ENCODE measurements at places on chromosomes 12 and 14.
A peak's percentile ranks its signal among the peaks of the same experiment; 100 is the strongest.

DNA sequence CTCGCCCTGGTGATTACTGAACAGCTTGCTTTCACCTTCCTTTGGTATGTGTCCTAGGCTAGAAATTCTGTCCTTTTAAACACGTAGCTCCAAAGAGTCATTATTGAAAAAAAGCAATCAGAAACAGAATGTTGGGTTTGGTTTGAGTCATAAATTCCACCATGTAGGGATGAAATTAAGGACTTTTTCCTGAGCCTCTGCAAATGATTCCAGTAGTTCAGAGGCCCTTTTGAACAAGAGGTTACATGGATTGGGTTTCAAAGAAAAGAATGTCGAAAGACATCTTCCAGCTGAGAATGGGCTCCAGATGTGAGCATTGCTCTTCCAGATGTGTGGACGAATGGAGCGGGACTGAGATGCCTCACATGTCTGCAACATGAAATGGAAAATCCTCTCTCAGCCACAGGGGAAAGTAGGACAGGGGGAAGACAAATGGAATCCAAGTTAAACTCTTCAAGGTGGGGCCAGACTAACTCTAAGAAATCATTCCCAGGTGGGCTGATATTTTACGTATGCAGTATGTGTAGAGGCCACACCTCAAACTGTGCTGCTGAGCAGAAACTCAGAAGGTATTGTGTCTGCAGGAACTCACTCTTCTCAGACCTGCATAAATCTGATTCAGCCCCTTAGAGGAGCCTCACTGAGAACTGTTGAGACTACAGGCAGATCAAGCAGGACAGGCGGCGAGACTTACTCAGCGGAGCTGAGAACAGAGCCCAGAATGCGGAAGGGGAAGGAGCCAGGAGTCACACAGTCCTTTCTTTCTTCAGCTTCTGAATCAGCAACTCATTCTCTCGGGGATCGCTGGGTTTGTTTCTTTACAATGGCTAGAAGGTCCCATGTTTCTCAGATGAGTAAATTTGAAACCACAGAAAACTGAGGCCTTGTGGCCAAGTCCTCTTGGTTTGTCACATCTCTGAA, 23.3 kb upstream of the EMP1 start:
- peak; percentile 67 for DNase-seq

- no peak for DNase-seq
These were observed 466.9 kb upstream of the RGS6 start for GRCh38 chr14:71465316-71465715.

DNA sequence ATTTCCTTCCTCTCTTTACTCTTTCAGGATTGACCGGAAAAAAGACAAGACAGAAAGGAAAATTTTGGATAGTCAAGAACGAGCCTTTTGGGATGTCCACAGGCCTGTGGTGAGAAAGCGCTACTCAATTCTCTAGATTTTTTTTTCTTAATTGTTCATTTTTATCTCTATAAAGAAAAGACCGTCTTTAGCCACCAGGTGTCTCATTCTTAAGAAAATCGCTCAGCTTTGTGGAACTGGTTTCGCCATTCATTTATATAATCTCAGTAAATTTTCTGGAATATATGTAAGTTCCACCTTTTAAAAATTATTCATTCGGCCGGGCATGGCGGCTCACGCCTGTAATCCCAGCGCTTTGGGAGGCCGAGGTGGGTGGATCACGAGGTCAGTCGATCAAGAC, 421.1 kb downstream of the DPF3 start:
- DNase-seq = no peak

- no peak for DNase-seq
These were observed 112.0 kb downstream of the ANO6 start for GRCh38 chr12:45327823-45328383.

GRCh38 chr12:132380641-132381040, 51.3 kb upstream of the GALNT9 start:
- no peak for DNase-seq

DNA sequence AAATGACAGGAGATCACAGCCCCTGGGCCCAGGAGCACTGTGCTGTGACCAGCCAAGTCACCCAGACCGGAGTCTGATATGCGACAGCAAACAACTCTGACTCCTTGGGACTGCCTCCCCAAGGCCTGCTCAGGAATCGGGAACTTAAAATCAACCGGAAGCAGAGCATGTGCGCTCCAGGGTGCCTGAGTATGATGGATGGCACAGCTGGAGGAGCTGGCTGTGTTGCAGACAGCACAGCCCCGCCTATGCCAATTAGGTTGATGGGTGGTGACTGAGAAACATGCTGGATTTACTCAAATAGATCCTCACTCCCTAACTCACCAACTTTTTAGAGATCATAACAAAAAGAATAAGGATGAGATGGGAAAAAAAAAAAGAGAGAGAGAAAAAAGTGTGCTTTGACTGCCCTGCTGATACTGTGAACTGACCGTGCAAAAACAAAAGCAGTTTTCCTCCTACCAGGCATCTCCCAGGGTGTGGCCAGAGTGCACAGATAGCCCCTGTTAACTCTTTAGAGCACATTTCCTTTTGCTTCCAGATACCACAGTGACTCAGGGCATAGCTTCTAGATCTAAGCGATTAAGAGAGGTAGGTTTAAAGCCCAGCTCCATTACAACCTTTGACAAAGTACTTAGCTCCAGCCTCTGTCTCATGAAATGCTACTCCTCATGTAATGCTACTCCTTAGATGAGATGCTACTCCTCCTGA, 27.4 kb upstream of the STON2 start:
- no peak for DNase-seq

GRCh38 chr12:11786638-11787365, 137.3 kb downstream of the ETV6 start:
- no peak for DNase-seq

- peak; percentile 72 for DNase-seq
These were observed 1.5 kb upstream of the EFS start for GRCh38 chr14:23366426-23366921.

DNA sequence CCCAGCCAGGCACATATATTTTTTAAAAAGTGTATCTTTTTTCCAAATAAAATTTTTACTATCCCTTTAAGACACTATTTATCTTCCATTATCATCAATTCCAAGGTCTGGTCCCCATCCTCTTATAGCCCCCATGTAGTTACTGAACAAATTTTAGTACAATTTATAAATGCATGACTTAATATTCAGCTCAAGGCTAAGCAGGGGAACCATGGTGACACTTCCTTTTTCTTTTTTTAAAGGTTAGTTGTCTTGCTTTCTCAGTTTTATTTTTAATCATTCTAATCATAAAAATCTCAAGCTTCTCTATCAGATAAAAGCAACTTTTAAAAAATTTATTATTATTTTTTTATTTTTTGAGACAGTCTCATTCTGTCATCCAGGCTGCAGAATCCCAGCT, 92.3 kb downstream of the TRAFD1 start:
- no peak for DNase-seq

DNA sequence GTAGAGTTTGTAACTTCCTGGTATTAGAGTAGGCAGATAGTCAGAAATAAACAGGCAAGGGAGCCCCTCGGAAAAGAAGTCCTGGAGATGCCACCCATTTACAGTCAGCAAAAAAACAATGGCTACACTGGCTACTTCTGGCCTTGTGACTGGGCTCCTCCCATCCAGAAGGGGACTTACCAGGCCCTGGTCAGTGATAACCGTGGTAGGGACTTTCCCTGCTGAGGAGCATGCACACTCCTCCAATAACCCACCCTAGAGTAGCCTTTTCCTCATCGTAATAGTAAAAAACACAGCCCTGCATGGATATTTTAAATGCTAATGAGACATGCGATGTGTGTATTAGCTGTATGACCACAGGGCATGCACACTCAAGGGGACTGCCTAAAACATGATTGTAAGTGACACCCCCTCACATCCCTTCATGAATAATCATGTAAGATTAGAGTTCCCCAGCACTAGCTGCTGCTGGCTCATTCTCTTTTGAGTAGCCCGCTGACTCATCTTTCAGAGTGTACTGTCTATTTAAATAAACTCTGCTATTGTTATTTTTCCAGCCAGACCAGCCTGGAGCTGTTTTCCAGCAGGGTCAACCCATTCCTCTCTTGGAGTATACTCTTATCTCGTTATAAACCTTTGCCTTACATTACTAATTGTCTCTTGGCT, 413.8 kb upstream of the TMTC1 start:
- DNase-seq = no peak

DNA sequence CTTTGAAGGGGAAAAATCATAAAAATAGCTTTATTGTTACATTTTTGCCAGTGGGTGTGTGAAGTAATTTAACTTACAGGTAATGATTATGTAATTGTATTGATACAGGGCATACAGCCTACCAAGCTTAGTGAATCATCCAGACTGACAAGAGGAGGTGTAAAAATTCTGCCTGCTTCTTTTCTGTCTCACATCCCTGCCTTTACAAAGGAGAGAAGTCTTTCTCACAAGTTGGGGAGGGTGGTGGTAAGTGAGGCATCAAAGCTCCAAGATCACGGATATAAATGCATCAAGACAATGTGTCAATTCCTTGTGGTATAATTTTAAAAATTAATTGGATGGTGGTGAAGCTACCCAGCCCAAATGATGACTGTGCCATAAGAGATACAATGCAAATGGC, 39.0 kb upstream of the G2E3 start:
- DNase-seq = no peak

DNA sequence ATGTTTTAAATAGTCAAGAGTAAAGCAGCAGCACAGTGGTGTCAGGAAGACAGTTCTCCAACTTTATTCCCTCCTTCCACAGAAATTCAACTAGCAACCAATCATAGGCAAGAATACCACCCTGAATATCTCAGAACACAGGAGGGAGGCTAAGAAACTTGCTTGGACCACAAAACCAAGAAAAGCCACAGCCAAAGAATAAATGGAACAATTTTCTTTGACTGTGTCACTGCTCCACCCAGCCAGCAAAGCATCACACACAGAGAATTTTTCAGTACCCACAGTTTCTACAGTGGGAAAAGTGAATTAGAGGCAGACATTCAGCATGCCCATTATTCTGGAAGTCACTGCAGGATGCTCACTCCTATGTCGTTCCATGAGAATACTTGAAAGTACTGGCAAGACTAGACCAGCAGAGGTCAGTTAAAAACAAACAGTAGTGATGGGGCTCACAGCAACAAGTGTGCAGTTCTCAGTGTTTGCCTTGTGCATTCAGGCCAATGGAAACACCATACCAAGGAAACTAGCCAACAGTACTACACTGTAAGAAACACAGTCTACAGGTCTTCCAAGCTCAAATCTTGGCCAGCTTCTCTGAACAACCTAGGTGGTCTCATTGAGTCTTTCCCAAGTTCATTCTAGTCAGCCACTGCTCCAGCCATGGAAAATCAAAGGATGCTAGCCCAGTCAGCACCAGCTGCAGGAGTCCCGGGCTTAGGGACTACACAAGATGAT, 56.8 kb upstream of the FOXG1 start:
- DNase-seq = no peak

DNA sequence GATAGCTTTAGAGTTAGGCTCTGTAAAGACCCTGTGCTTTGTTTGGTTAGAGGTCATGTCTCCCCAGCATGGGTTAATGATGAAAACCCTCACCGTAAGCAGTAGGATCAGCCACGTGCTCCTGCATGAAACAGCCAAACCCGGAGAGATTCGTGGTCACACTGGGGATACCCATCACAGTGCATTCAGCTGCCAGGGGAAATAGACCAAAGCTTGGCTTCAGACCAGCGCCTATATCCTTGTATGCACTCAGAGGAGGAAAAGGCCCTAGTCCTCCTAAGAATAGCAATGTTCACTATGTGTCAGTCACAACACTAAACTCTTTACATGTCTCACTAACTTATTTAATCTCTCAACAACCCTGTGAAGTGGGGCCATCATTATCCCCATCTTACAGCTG, 16.3 kb downstream of the SPX start:
- DNase-seq = no peak

DNA sequence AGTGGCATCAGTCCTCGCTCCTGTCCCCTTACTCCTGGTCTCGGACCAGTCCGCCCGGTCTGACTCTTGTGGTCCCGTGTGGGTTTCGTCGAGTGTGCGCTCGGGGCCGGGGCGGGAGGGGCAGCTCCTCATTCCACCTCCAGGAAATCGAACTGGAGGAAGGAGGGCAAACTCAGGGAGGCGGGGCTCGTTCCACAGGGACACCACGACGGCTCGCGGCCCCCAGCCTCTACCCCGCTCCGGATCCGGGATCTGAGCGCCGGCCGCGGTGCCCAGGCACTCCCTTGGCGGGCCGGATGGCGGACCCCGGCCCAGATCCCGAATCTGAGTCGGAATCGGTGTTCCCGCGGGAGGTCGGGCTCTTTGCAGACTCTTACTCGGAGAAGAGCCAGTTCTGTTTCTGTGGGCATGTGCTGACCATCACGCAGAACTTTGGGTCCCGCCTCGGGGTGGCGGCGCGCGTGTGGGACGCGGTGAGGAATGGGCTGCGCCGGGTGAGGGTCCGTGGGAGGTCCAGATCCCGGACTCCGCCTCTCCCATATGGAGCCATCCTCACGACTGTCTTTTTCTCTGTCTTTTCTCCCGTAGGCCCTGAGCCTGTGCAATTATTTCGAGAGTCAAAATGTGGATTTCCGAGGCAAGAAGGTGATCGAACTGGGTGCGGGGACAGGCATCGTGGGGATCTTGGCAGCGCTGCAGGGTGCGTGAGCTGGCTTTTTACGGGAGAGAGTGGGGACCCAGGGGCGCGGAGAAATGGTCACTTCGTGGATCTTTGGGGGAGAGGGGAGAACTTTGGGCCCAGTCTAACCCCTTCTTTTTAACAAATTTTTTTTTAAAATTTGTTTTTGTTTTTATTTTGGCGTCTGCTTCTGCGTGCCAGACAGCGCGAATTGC, at the start of gene EEF1AKMT3:
Gene EEF1AKMT3 (plus strand): TSS at position 186 of the 894 bp plus-strand sequence. CDS start 111 bp downstream, at position 297.
- peak; percentile 55 for DNase-seq

DNA sequence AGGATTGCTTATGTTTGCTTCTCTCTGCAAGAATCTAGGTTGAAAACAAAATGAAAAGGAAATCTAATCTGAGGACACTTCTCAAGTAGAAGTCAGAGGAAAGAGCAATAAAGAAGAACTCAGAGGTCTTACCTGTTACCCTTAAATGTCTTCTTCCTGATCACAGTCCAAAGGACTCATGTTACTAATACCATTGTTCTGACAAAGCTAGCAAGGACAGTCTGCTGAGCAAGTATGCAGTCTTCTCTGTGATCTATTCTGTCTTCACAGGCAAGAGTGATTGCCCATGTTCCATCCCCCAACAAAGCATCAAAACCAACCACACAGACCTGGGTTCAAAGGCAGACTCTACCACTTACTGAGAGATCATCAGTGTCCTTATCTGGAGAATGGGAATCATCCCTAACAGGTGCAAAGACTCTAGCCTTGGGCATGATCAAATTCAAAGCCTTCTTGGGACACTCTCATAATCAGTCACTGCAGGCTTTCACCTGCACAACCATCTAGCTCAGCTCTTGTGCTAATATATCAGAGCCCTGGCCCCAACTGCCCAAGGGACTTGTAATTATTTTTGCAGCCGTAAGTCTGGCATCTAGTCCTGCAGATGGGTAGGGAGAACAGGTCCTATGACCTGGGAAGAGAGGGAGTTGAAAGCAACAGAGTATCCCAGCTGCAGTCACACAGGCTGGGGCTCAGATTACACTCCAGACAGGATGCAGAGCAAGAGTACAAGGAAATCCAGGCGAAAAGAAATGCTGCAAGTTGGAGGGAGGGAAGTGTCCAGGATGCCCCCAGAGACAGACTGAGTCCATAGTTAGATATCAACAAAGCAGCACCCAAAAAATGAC, 97.9 kb upstream of the NUDT4 start:
- DNase-seq = no peak

GRCh38 chr12:109606320-109607028, 32.9 kb downstream of the MVK start:
- peak; percentile 78 for DNase-seq

- no peak for DNase-seq
These were observed 96.3 kb upstream of the EVL start for GRCh38 chr14:99968941-99969340.

All from Ammon's horn (tissue), 1 donor.